ENCODE measurements at places on chromosomes 2 and 18.

DNA sequence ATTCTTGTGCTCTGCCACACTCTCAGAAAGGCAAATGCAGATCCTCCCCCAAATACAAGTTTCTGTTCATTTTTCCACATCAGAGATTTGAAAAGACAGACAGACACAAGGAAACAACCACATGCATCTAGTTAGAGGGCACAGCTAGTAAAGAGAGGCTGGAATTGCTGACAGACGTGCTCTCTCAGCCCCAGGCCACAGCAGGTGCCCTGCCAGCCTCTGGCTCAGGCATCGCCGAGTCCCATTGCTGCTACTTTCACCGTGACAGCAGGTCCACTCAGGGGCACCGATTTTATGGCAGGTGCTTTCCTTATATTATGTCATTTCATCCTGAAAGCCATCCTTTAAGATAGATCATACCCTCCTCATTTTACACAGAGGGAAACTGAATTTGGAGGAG, 507.5 kb downstream of the EIPR1 start:
- no peak for DNase-seq

DNA sequence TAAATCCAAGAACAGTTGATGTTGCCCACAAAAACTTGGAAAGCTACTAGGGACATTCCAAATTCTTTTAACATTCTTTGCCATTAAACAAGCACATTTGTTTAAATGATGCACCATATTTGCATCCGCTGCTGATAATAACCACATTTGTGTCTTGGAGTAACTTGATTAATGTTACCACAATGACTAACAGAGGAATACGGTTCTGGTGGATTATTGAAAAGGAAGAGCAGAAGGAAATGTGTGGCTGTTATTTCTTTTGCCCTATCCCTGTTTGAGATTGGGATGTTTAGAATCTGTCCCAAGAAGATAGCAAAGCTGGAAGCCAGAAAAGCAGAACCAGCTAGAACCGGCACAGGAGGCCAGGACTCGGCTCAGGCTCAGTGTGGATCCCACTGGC, 39.2 kb upstream of the RASGRP3 start:
- DNase-seq: no peak

DNA sequence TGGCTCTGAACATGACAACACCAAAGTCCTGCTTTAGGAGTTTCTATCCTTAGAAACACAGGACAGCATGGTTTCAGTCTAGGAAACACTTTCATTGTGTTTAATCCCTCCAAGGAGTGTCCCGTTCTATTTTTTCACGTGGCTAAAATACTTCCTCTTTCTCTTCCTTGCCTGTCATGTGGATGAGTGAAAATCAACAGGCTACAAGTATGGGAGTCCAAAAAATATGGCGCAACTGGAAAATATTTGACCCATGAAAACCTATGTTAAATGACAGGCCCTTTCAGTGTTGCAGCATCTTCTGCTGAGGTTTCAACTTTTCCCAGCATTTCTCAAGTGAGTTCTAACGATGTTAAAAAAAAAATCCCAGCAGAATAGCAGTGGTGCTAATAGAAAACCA, 146.3 kb downstream of the LAMA3 start:
- DNase-seq: no peak

- no peak for DNase-seq
Observed at GRCh38 chr18:49563130-49563540, 1.3 kb downstream of the LIPG start.

DNA sequence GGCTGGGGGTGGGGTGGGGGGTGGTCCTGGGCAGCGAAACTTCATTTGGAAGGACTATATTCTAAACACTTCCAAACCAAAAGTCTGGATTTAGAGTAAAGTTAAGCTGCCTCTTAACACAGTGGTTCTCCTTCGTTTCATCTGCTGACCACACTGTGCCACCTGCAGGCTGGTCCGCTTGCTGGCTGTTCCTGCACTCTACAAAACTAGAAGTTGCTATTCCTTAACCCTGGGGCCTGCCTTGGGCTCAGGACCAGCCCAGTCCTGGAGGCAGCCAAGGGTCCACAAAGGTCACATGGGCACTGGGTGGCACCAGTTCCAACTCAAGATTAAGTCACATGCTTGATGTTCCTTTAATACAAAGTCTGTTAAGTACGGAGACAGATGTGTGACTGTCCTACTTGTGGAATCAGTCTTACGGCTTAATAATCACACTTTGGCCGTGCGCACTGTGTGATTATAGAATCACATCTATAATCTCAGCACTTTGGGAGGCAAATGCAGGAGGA, 195.4 kb downstream of the FAM210A start:
- DNase-seq: no peak

GRCh38 chr18:41829647-41830516, 125.2 kb upstream of the PIK3C3 start:
- no peak for DNase-seq

- no peak for DNase-seq
Observed at GRCh38 chr18:73264562-73264921, 396.8 kb upstream of the NETO1 start.

- DNase-seq: no peak
Observed at GRCh38 chr2:240594511-240595380, 8.2 kb downstream of the CAPN10 start.

DNA sequence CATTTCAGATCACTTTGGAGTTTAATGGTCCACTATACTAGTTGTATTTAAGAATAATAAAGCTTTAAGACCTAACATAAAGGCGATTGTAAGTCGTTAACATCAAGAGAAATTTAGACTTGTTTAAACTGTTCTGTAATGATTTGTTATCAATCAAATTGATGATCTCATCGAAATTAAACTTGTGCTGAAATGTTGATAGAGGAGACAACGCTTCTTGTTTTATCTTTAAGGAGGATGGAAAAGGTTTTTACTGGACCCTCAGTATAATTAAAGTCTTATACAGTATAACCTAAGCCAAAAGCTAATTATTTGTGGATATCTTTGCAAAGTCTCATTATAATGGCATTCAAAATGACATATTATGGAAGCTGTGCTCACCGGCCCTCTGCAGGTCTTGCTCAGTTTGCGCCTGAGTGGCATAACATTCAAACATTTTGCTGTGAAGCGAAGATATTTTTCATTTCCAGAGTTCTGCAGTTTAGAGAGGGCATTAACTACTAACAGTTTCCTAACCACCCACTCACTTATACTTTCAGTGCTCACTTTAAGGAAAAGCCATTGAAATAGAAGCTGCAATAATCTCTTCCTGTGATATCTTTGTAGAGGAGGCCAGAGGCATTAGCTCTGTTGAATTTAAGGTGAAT, 1.4 kb upstream of the SERTAD2 start:
- DNase-seq: no peak

GRCh38 chr2:128219891-128220290, 98.8 kb downstream of the HS6ST1 start:
- DNase-seq: no peak

- DNase-seq: no peak
Observed at GRCh38 chr18:8610459-8610851, 1.2 kb downstream of the RAB12 start.

- no peak for DNase-seq
Observed at GRCh38 chr2:206555721-206556120, 86.6 kb upstream of the FAM237A start.

- no peak for DNase-seq
Observed at GRCh38 chr2:113258471-113259147, 20.1 kb downstream of the PAX8 start.

GRCh38 chr2:144943986-144944385, 424.1 kb upstream of the ZEB2 start:
- DNase-seq: no peak

- DNase-seq: no peak
Observed at GRCh38 chr2:43230951-43231827, 4.8 kb upstream of the ZFP36L2 start.

- no peak for DNase-seq
Observed at GRCh38 chr2:144183727-144184126, 336.2 kb downstream of the ZEB2 start.

- no peak for DNase-seq
Observed at GRCh38 chr18:52657043-52657805, 317.2 kb downstream of the DCC start.

- DNase-seq: no peak
Observed at GRCh38 chr18:60593249-60593648, 220.7 kb upstream of the MC4R start.

DNA sequence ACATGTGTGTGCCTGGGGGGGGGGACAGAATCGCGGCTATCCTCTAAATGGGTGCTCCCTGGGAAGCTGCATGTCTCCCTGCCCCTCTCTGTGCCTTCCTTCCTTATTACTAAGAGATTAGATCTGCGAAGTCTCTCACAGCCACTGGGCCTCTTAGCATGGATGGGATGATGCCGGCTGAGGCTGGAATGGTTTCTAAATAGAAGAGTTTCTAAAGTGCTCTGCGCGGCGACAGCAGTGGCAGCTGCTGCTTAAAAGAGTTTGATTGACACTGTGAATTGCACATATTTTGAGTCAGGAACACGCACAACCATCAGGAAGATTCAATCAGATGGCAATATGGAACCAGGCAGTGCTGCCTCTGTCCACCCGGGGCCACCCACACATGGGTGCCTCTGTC, 163.8 kb downstream of the CLIP4 start:
- no peak for DNase-seq

DNA sequence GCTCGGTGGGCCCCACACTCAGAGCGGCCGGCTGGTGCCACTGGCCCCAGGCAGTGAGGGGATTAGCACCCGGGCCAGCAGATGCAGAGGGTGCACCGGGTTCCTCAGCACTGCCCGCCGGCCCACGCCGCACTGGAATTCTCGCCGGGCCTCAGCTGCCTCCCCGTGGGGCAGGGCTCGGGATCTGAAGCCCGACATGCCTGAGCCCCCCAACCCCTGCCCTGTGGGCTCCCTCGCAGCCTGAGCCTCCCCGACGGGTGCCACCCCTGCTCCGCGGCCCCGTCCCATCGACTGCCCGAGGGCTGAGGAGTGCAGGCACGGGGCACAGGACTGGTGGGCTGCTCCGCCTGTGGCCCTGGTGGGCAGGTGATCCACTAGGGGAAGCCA, 37.6 kb upstream of the TWSG1 start:
- DNase-seq: no peak

GRCh38 chr2:176768185-176768584, 444.4 kb upstream of the HNRNPA3 start:
- DNase-seq: no peak

- DNase-seq: no peak
Observed at GRCh38 chr2:40184551-40184950, 267.3 kb downstream of the SLC8A1 start.
